ENCODE measurements at places on chromosomes 3 and 15. TPM values are rescaled to one million over a fixed set of nuclear protein-coding genes. Genes with fewer than 3 reads are reported as not detected.

GRCh38 chr3:117557464-117558090, 848.0 kb downstream of the TUSC7 start:
- no peak for DNase-seq

DNA sequence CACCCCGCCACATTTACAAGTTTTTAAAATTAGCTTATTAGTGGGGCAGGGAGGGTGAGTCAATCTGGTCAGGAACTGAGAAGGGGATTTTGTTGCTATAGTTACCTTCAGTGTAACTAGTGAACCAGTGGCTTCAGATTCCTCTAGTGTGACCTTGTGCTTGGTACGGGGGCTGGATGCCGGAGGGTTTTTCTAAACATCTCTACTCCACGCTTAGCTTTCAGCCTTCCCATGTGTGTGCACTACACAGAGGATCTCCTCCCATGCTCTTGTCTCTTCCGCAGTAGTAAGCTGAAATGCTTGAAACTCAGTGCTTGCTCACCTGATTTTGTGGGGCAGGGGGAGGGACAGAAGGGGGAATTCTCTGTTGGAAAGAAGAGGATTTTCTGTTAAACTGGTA, 67.9 kb upstream of the AKAP13 start:
- DNase-seq: no peak

DNA sequence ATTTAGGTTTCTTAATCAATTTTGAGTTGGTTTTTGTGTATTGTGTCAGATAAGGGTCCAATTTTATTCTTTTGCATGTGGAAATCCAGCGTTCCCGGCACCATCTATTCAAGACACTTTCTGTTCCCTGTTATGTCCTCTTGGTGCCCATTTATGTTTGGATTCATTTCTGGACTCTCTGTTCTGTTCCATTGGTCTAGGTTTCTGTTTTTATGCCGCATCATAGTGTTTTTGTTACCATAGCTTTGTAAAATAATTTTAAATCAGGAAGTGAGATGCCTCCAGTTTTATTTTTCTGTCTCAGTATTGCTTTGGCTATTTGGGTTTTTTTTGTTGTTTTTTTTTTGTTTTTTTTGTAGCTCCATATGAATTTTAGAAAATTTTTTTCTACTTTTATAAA, 97.1 kb downstream of the LRRC28 start:
- DNase-seq: no peak

Gene C3orf85
- not detected for total RNA-seq

Gene POPDC2
- 13.3 TPM for total RNA-seq

GRCh38 chr3:188446766-188447165, 292.8 kb downstream of the LPP start:
- DNase-seq: no peak

DNA sequence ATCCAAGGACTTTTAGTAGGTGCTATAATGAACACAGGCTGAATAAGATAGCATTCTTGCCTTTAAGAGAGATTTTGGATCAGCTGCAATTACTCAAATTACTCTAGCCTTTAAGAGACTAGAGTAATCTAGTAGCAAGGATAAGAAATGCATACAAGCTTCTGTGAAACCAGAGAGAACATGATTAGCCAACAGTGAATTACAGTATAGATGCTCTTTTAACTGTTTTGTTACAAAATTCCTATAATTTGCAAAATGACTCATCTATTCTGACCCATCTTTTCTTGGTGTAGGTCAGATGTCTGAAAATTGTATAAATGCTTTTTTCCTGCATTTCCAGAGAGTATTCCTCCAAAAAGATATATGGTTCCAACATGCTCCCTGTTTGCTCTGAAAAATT, 66.9 kb downstream of the CEP63 start:
- no peak for DNase-seq

Gene C2CD4A
- 1.8 TPM for total RNA-seq

Gene MYZAP
- 3.8 TPM for total RNA-seq

Gene CCR9
- total RNA-seq: not detected

- no peak for DNase-seq
Observed at GRCh38 chr3:136385457-136385856, 135.3 kb downstream of the PCCB start.

Gene GNB5
- 43.2 TPM for total RNA-seq

DNA sequence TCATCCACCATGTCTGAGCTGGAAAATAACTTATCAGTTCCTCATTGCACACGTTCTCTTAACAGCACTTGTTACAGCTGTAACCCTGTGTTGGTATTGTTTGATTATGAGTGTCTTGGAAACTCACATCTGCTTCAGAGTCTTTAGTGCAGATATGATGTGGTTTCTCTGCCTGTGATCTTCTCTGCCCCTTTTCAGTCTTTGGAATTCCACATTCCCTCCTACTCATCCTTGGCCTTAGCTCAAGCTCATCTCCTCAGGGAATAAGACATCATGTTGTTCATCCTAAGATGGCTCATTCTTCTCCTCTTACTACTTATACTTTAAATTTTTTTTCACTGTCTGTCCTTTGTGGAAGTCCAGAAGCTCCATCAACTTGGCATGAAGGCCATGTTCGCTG, 77.7 kb downstream of the SYNPR start:
- DNase-seq: no peak
